ENCODE measurements at places on chromosomes 16 and 17. TPM values are rescaled to one million over a fixed set of nuclear protein-coding genes. Genes with fewer than 3 reads are reported as not detected.

ATMIN gene
- 46.7 TPM for total RNA-seq

TBC1D3G gene
- total RNA-seq, result not detected

CDK5R1 gene
- 5.4 TPM for total RNA-seq

CNTNAP4 gene
- not detected for total RNA-seq

MT1G gene
- total RNA-seq, result 1.2 TPM

KRTAP4-3 gene
- total RNA-seq, result not detected

PYCARD gene
- not detected for total RNA-seq

DNA sequence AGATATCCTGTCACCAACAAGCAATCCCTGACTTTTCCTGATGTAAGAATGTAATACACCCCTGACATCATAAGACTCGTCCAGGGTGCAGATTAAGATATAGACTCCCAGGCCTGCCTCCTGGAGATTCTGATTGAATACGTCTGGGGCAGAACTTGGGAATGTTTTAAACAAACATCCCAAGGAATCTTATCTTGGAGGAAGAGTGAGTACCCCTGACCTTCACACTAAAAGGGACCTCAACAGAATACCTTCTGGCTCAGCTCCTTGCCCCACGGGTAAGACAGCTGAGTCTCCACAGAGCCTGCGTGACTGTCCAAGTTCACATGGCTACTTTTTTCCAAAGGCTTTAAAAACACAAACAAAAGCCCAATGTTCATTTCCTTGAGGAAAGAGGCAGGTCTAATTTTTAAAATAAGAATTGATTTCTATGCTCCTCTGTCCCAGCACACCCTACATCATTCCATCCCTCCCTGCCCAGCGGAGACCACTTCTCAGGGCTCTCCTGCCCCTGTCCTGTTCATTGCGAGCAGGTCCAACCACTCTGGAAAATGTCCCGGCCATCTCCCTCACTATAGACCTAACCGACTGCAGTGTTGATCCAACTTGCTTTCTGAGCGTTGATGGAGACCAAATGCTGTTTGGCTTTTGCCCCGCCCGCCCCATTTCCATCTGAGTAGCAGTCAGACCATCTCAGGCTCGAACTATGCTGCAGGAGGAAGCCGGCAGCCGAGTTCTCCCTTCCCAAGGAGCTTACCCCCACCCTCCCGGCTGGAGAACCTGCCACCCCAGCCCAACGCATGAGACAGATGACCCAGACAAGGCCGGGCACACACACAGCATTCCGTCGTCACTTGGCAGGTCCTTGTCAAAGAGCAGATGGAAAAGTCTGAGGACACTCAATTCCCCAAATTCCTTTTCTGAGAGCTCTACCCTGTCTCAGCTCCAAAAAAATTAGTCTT, 44.1 kb upstream of the MYH10 start:
- H3K27ac ChIP-seq, result no peak overlapping the region
- H3K4me1 ChIP-seq, result no peaks in the 10 kb centered on the region
- no peak overlapping the region for H3K4me3 ChIP-seq
- H3K36me3 ChIP-seq, result no peaks in the 10 kb centered on the region

- no peaks in the 10 kb centered on the region for H3K27me3 ChIP-seq
- no peak overlapping the region for H3K27ac ChIP-seq
- no peaks in the 10 kb centered on the region for H3K36me3 ChIP-seq
- no peaks in the 10 kb centered on the region for H3K4me1 ChIP-seq
These were observed 144.6 kb downstream of the C16orf95 start for GRCh38 chr16:87172632-87173031.

GRCh38 chr16:58389724-58390123, 2.5 kb upstream of the GINS3 start:
- H3K27ac ChIP-seq, result no peak overlapping the region
- H3K4me3 ChIP-seq, result no peak overlapping the region
- no peaks in the 10 kb centered on the region for H3K36me3 ChIP-seq
- no peak for DNase-seq

DNA sequence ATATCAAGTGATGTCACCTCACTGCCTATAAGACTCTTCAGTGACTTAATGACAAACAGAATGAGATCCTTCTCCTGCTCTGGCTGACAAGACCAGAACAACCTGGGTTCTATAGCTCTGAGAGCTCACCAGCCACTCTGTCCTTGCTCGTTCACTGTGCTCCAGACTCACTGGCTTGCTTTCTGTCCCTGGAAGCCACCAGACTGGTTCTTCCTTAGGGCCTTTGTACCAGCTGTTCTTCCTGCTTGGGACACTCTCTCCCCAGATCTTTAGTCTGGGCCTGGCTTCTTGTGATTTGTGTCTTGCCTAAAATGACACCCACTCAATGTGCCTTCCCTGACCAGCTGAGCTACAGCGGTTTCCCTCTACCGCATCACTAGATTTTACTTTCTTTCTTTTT, 76.1 kb downstream of the FTO start:
- no peak for DNase-seq
- no peak overlapping the region for H3K4me3 ChIP-seq
- H3K27me3 ChIP-seq, result no peaks in the 10 kb centered on the region
- peaks cover 72% of the 10 kb centered on the region for H3K4me1 ChIP-seq

GRCh38 chr16:11006656-11007055, 62.3 kb downstream of the CLEC16A start:
- no peak overlapping the region for H3K27ac ChIP-seq
- H3K27me3 ChIP-seq, result no peaks in the 10 kb centered on the region
- H3K4me3 ChIP-seq, result no peak overlapping the region
- peaks cover 5% of the 10 kb centered on the region for H3K36me3 ChIP-seq

- H3K4me3 ChIP-seq, result no peak overlapping the region
- no peaks in the 10 kb centered on the region for H3K4me1 ChIP-seq
- peak; percentile 18 for DNase-seq
- H3K27ac ChIP-seq, result no peak overlapping the region
- no peaks in the 10 kb centered on the region for H3K27me3 ChIP-seq
These were observed 536.3 kb upstream of the EEF2KMT start for GRCh38 chr16:5633845-5634440.

GRCh38 chr17:60077226-60077625, 1.5 kb downstream of the HEATR6 start:
- DNase-seq, result no peak
- H3K4me1 ChIP-seq, result peaks cover 24% of the 10 kb centered on the region
- no peak overlapping the region for H3K27ac ChIP-seq
- peak overlapping the region; percentile 75 for H3K4me3 ChIP-seq
- peaks cover 24% of the 10 kb centered on the region for H3K36me3 ChIP-seq

GRCh38 chr17:81831563-81831956, 1.5 kb downstream of the MCRIP1 start:
- peak overlapping the region; percentile 93 for H3K27ac ChIP-seq
- no peak for DNase-seq
- H3K36me3 ChIP-seq, result no peaks in the 10 kb centered on the region
- H3K27me3 ChIP-seq, result no peaks in the 10 kb centered on the region
- H3K4me1 ChIP-seq, result peaks cover 32% of the 10 kb centered on the region

GRCh38 chr16:78098595-78099270, 721 bp upstream of the WWOX start:
- peaks cover 3% of the 10 kb centered on the region for H3K27me3 ChIP-seq
- peaks cover 5% of the 10 kb centered on the region for H3K4me1 ChIP-seq
- no peaks in the 10 kb centered on the region for H3K36me3 ChIP-seq
- peak overlapping the region; percentile 79 for H3K27ac ChIP-seq

GRCh38 chr16:31010585-31011325, at the start of gene STX1B:
Gene STX1B, minus strand, starts transcription at chr16:31010638. Its CDS starts 242 bp downstream, at chr16:31010396.
- no peaks in the 10 kb centered on the region for H3K36me3 ChIP-seq
- no peak for DNase-seq
- no peak within 1 kb of the TSS for H3K4me3 ChIP-seq
- H3K27me3 ChIP-seq, result peaks cover 7% of the 10 kb centered on the region
- H3K4me1 ChIP-seq, result peaks cover 8% of the 10 kb centered on the region

GRCh38 chr17:9568957-9569588, 6.5 kb downstream of the STX8 start:
- H3K27me3 ChIP-seq, result no peaks in the 10 kb centered on the region
- no peak overlapping the region for H3K4me3 ChIP-seq
- no peaks in the 10 kb centered on the region for H3K36me3 ChIP-seq
- H3K4me1 ChIP-seq, result no peaks in the 10 kb centered on the region
- DNase-seq, result no peak
- H3K27ac ChIP-seq, result no peak overlapping the region

- H3K27ac ChIP-seq, result no peak overlapping the region
- no peaks in the 10 kb centered on the region for H3K4me1 ChIP-seq
- no peak overlapping the region for H3K4me3 ChIP-seq
- H3K36me3 ChIP-seq, result no peaks in the 10 kb centered on the region
These were observed 98.2 kb downstream of the ADAMTS18 start for GRCh38 chr16:77336637-77337036.

GRCh38 chr16:79509211-79509631, 91.3 kb downstream of the MAF start:
- H3K36me3 ChIP-seq, result no peaks in the 10 kb centered on the region
- no peak overlapping the region for H3K4me3 ChIP-seq
- no peaks in the 10 kb centered on the region for H3K4me1 ChIP-seq
- DNase-seq, result no peak
- H3K27ac ChIP-seq, result no peak overlapping the region
- H3K27me3 ChIP-seq, result no peaks in the 10 kb centered on the region

- peaks cover 17% of the 10 kb centered on the region for H3K36me3 ChIP-seq
- DNase-seq, result no peak
- no peaks in the 10 kb centered on the region for H3K27me3 ChIP-seq
- peak overlapping the region; percentile 83 for H3K4me3 ChIP-seq
These were observed 1.3 kb upstream of the SENP3 start for GRCh38 chr17:7560172-7561027.

DNA sequence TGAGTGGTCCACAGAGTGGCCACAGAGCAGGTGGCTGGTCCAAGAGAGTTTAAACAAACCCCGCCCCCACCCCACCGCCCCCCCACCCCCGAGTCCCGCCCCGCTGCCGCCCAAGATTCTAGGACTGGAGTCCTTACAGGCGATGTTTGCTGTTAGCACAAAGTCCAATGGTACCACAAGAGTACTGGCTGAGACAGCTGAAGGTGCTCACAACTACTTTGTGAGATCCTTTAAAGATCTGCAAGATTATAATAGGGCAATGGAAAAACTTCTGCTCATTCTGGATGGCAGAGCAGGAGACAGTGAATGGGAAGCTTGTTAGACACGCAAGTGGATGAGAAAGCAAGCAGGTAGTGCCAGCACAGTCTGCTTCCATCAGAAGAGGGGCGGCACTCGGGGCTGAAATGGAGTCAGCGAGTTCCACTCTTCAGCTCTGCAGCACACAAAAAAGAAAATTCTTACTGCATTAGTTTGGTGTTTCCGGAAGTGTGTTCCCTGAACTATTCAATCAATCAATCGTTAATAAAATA, 4.7 kb upstream of the TEKT3 start:
- DNase-seq, result no peak
- H3K4me3 ChIP-seq, result no peak overlapping the region

GRCh38 chr16:81517629-81518438, 73.2 kb downstream of the CMIP start:
- no peaks in the 10 kb centered on the region for H3K27me3 ChIP-seq
- peaks cover 88% of the 10 kb centered on the region for H3K4me1 ChIP-seq
- H3K36me3 ChIP-seq, result no peaks in the 10 kb centered on the region
- no peak overlapping the region for H3K27ac ChIP-seq
